ENCODE measurements at places on chromosomes 6 and 20. TPM values are rescaled to one million over a fixed set of nuclear protein-coding genes. Genes with fewer than 3 reads are reported as not detected.

The RALY gene
- total RNA-seq: 101 TPM

The TMX4 gene
- total RNA-seq: 10.7 TPM

The C6orf58 gene
- not detected for total RNA-seq

The ELOVL2 gene
- not detected for total RNA-seq

The TRIM31 gene
- not detected for total RNA-seq

The MACROD2 gene
- 1.1 TPM for total RNA-seq

The CD109 gene
- 15.4 TPM for total RNA-seq
